Muscle of arm (tissue), 14 donors: ENCODE measurements at places on chromosomes 5 and 9. TPM values are rescaled to one million over a fixed set of nuclear protein-coding genes. Genes with fewer than 3 reads are reported as not detected.

GRCh38 chr9:78001946-78002731, 29.5 kb downstream of the GNAQ start:
- DNase-seq: no peak

GRCh38 chr5:42270771-42271170, 152.5 kb upstream of the GHR start:
- DNase-seq: peak; percentile 38

DNA sequence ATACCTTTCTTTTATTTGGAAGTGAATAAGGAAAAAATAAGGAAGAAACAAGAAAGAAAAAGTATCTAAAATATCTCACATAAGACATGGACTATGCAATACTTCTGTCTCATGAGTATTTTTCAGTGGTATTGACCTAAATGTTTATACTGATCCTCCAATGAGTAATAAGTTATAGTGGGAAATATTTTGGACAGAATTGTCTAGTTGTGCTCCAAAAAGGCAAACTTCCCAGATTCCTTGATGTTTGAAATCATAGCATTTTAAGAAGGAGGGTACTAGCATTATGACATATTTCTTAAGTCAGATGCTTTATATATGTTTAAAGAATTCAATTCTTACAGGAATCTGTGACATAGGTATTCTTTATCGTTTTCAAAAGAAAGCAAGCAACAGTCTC, 34.5 kb upstream of the BASP1 start:
- peak; percentile 52 for DNase-seq

GRCh38 chr5:172668594-172669071, 27.6 kb downstream of the NEURL1B start:
- peak; percentile 79 for DNase-seq

DNA sequence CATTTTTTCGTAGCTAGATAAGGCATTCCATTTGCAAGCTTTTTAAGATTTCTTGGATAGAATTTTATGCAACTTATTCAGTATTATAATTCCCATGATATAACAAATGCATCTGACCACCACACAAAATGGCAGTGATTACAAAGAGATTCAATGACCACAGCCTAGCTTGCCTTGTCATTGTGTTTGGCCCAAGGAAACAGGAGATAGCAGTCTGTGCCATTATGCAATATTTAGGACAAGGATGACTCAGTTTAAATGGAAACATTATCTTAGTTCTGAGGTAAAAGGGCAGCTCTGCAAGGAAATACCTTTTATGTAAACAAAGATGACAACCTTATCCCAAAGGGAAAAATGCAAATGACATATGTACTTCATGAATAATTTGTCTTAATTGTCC, 89.8 kb downstream of the NUDT12 start:
- DNase-seq: no peak

GRCh38 chr9:134814598-134815215, 65.9 kb upstream of the FCN2 start:
- DNase-seq: no peak

Gene TRIM7
- not detected for polyA plus RNA-seq
